GM13976 (cell line): ENCODE measurements at places on chromosomes 5 and 9.
A peak's percentile ranks its signal among the peaks of the same experiment; 100 is the strongest.

- DNase-seq, result no peak
Measured at GRCh38 chr9:70347046-70347445, 67.4 kb downstream of the KLF9 start.

GRCh38 chr9:37602817-37603216, 10.4 kb upstream of the TOMM5 start:
- no peak for DNase-seq

- no peak for DNase-seq
Measured at GRCh38 chr9:88258024-88258423, 119.7 kb upstream of the SPATA31C2 start.

- DNase-seq, result no peak
Measured at GRCh38 chr5:11411621-11412020, 492.6 kb downstream of the CTNND2 start.

GRCh38 chr5:52623291-52623690, 164.4 kb upstream of the ITGA1 start:
- no peak for DNase-seq

- DNase-seq, result no peak
Measured at GRCh38 chr9:18855656-18856055, 177.4 kb downstream of the SAXO1 start.

- no peak for DNase-seq
Measured at GRCh38 chr9:36802201-36802920, 229.7 kb downstream of the MELK start.

- no peak for DNase-seq
Measured at GRCh38 chr5:24606971-24607370, 37.8 kb downstream of the CDH10 start.

- DNase-seq, result no peak
Measured at GRCh38 chr5:146921225-146921624, 42.7 kb upstream of the PPP2R2B start.

DNA sequence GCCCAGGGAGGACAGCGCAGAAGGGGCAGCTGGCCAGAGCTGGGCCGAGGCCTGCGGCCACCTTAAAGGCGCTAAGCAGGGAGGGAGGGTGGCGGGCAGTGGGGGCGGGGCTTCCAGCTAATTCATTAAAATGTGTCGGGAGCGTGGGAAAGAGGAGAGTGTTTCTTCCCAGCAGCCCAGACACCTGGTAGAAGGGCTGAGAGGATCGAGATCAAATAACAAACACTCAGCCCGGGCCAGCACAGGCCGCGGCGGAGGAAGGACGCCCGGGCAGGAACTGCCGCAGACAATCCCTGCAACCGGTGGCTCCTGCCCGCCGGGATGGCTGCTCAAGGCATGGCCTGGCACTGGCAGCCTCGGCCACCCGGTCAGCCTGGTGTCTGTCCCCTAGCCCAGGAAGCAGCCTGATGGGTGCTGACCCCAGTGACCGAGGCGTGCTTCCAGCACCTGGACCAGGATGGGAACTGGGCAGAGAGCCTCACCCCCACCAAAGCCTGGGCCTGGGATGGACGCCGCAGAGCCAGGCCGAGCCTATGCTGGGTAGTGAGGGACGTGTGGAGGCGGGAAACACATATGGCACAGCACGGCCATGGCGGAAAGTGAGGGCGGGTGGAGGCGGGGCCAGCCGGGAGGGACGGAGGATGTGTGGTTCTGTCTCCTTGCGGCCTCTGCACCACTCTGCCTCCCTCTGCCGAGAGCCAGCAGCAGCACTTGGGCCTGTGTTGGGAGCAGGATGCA, 3.2 kb upstream of the NRARP start:
- peak; percentile 77 for DNase-seq

DNA sequence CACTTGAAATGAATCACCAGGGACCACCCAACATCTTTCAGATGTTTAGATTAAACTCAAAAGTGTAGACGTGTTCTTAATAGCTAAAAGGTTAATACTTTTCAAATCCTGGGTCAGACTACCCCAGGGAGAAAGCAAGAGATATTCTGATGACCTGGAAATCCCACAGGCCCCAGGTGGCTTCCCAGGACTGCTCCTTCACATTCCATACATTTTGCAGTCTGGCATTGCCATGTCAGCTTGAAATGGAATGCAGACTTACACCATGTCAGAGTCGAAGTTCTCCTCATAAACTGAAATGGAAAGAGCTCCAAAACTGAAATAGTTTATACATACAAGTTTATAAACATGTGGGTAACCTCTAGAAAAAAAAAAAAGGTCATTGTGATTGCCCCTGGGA, 61.5 kb downstream of the TMEM167A start:
- DNase-seq, result no peak

DNA sequence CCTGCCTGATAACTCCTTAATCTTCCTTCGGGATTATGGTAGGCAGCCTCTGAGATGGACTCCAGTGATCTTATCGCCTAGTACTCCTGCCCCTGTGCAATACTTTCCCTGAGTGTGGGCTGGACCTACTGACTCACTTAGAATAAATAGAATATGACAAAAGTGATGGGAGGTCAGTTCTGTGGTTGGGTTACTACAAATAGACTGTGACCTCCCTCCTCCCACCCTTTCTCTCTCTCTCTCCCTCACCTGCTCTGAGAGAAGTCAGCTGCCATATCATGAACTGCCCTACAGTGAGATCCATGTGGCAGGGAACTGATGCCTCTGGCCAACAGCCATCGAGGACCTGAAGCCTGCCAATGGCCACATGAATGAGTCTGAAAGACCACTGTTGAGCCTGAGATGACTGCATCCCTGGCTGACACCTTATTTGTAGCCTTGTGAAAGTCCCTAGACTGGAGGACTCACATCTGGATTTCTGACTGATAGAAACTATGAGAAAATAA, 31.7 kb downstream of the NRG2 start:
- peak; percentile 46 for DNase-seq

- no peak for DNase-seq
Measured at GRCh38 chr9:4680173-4680525, 780 bp downstream of the CDC37L1 start.

DNA sequence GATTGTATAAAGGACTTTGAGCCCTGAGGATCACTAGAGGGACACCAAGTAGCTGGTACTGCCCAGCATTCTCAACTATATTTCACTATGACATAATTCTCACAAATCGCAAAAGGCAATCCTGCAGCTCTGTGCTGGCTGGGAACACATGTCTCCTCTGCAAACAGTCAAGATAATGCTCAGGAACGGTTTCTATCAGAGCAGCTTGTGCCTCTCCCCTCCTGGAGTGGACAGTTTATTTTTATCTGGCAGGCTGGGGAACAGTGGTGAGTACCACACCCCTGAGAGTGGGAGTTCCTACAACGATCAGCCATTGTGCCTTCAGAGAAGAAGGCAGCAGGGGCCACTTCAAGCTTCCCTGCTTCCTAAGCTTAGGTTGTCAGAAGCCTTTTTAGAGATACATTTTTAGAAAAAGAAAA, 65.8 kb downstream of the ERAP1 start:
- DNase-seq, result no peak

- no peak for DNase-seq
Measured at GRCh38 chr5:177510567-177511053, 984 bp upstream of the DOK3 start.

DNA sequence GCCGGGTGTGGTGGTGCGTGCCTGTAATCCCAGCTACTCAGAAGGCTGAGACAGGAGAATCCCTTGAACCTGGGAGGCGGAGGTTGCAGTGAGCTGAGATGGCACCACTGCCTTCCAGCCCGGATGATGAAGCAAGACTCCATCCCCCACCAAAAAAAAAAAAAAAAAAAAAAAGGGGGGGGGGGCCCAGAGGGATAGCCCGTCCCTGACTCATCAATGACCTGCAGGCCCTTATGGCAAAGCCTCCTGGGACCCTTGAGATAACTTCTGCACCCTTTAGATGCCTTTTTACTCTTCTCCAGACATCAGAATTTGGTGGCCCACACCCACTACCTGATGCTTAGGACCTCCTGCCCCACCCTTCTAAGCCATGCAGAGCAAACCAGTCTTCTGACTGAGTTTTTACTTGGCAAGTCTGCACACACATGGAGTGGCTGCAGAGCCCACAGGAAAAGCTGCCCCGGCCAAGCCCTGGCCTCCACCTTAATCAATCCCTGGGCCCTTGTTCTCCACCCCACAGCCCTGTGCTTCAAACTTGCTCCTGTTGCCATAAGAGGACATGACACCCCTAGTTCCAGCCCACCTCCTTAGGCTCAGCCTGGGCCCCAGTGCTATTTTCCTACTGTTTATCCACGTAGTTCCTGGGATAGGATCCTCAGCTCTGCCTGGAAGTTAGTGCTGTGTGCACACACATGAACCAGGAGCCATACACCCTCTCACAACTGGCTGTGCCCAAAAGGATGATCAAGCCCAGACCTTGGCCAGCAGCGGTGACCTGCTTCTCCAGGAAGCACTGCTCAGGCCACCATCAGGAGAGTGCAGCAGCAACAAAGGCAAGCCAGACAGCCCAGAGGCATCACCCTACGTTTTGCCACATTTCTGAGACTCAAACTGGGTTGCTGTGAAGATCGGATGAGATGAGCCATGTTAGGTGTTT, 5.1 kb downstream of the MGAT1 start:
- no peak for DNase-seq

GRCh38 chr5:40984884-40985283, 75.6 kb downstream of the C7 start:
- DNase-seq, result no peak

GRCh38 chr5:136276946-136277345, 84.0 kb upstream of the SMIM32 start:
- no peak for DNase-seq

- DNase-seq, result no peak
Measured at GRCh38 chr5:68074048-68074632, 141.4 kb upstream of the PIK3R1 start.

DNA sequence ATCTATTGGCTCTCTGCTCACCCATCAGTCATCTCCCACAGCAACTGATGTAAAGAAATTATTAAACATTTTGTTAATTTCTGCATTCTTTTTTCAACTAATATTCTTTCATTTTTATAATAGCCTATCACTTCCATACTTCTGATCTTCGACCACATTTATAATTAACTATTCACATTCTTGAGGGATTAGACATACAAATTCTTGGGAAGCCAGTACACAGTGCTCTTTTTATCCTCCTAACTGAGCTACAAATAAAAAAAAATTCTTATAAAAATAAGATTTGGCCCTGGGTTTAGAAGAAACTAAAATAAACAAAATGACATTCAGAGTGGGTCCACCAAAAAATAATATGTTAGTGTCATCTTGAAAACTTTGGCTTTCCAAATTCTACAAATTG, 103.7 kb upstream of the ITGA1 start:
- no peak for DNase-seq

DNA sequence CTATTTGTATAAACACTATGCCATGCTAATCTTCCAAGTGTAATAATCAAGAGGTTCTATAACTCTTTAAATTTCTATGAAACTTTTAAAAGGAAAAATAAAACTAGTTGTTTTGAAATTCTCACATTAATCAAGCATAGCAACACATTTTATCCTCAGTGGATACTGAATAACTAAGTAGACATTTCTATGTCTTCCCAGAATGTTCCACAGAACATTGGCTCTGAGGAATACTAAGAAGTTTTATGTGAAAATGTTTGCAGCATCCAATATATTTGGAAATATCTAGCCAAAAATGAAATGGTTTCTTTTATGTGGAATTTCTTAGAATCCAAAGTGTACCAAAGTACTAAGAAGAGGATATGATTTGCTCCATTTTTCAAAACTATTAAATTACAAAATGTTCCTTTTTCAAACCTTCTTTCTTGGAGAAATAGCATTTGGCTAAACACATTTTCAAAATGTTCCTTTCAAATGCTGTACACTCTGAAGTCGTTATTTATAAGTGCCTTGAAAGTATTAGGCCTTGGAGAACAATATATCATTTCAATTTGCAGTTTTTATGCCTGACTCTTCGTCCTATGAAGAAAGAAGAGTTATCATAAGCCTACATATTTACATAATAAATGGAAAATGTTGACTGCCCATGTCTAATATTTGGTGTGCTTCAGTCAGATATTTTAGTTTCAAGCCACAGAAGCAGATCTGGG, 175.6 kb upstream of the COX7C start:
- DNase-seq, result no peak

DNA sequence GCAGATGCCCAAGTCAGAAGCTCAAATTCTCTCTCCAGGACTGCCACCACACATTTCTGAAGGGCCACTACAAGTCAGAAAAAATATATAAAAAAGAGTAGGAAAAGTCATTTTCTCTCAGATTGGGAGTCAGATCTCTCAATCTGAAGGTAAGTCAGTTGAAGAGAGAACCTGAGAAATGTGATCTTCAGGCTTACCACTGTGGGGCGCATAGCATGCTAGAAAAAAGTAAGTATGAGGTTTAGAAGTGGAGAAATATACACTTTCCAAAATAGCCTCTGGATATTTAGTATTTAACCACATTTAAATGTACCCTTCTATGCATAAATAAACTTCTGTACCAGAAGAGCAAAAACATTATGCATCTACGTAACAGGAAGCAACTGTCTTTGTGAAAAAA, 800.7 kb upstream of the CTNND2 start:
- DNase-seq, result no peak

DNA sequence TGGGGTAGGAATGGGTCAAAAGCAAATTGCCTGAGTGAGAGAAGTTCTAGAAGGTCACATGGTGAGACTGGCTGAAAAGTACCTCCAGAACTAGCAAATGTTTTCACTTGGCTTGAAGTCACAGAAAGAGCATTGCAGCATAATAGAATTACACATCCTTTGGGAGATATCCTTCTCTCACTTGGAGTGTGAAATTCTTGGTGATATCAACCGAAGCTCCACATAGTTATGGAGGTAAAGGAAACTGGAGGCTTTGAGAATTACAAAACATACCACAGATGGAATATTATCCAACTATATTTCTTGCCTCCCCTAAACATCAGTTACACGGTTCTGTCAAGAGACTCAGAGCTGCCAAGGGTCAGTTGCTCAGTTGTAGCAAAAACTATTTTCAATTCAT, 182.4 kb downstream of the SEMA5A start:
- DNase-seq, result no peak
